ENCODE measurements at places on chromosomes 1 and 21.

DNA sequence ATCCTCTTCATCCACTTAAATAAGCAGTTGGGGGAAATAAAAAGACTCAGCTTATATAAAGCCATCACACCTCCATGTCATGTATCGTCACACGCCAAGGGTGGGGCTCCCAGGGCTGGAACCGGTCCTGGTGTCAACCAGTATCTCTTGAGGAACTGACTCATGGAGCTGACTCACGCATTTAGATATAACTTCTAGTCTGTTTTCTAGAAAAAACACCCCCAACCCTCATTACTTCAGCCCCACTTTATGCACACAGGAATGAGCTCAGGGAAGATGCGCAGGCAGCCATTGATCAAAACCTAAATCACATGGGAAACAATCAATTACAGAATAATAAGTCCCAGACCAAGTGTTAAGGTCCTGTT, 6.9 kb upstream of the IL22RA1 start:
- DNase-seq, result peak; percentile 77

DNA sequence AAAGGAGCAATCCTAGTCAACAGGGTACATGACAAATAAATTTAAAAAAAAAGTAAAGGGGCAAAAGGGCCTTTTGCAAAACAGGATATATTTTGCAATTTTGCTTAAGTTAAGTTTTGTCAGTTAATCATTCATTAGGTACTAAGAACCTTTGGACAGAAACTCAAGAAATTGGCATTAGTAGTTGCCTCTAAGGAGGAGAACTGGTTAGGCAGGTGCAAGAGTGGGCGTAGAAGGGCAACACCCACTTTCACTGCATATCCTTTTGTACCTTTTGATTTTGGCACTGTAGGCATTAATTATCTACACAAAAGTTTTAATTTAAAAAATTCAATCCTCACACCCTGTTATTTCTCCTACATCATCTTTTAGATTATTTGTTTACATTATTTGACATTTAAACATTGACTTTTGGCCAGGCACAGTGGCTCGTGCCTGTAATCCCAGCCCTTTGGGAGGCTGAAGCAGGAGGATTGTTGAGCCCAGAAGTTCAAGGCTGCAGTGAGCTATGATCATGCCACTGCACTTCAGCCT, 4.3 kb downstream of the DDAH1 start:
- no peak for DNase-seq

DNA sequence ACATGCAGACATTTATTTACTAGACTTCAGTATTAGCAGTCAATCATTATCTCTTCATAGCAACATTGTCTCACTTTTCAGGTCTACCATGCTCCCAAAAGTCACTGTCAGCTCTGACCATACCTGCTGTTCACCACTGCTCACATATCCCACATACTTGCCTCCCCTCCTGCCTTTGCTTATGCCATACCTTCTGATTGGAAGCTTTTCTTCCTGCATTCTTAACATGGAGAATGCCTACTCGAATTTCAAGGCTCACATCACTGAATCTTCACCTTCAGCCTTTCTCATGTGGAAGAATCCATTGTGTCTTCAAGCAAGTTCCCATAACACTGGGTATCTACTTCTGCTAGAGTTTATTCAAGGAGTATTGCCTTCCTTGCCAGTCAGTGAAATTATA, 135.4 kb downstream of the NTNG1 start:
- DNase-seq, result no peak

DNA sequence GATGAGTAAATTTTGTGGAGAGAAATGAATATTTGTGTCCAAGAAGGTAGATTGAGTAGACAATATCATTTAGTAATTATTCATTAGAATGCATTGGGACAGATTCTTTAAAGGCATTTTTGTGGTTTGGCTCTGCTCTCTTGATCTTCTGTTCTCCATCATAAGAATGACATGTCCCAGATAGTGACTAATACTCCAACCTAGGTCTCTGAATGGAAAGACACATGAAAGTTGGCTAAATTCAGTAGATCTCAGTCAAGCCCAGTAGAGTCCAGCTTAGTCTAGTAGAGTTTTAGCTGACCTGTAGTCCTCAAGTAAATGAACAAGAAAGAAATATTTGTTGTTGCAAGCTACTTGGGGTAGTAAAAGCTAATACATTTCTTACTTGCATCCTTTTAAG, 61.8 kb upstream of the DNAH14 start:
- no peak for DNase-seq

GRCh38 chr1:156752843-156753482, 1.5 kb upstream of the HDGF start:
- no peak for DNase-seq
